ENCODE measurements at places on chromosomes 4 and X.

DNA sequence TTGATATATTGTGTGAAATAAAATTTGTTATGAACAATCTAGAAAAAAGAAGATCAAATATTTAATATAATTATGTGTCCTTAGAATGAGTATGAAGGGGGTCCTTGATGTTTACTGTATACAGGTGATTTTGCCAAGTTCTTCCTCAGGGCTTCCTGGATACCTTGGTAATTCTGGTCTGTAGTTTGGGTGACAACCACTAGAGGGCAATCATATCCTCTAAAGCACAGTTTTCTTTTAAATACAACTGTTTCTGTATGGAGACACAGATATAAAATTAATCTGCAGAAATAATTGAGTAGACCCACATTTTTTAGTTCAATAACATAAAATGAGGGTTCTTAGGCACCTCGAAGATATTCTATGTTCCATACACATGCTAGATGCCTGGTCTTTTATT lies 157.7 kb downstream of the SPANXN1 start:
- DNase-seq: peak; percentile 54

- DNase-seq: peak; percentile 1
Observed at GRCh38 chr4:101348995-101349800, 1.9 kb upstream of the PPP3CA start.

DNA sequence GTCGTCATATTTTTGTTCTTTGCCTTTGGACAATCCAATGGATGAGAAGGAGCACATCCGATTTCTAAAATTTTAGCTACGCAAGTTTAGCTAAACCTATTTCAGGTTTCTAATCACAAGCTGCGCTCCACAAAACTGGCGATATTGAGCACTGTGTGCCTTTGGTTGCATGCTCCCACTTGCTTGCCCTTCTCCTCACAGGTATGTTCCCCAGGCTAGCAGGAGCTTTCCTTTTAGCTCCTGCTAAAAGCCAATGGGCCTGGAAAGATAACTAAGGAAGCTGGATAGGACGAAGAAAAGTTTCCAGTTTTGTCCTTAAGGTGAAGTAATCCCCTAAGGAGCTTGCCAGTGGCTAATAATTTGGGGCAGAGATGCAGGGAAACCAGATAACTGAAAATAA lies 975.2 kb downstream of the FSTL5 start:
- DNase-seq: no peak

GRCh38 chrX:95703696-95704095 lies 980.9 kb upstream of the DIAPH2 start:
- DNase-seq: no peak

DNA sequence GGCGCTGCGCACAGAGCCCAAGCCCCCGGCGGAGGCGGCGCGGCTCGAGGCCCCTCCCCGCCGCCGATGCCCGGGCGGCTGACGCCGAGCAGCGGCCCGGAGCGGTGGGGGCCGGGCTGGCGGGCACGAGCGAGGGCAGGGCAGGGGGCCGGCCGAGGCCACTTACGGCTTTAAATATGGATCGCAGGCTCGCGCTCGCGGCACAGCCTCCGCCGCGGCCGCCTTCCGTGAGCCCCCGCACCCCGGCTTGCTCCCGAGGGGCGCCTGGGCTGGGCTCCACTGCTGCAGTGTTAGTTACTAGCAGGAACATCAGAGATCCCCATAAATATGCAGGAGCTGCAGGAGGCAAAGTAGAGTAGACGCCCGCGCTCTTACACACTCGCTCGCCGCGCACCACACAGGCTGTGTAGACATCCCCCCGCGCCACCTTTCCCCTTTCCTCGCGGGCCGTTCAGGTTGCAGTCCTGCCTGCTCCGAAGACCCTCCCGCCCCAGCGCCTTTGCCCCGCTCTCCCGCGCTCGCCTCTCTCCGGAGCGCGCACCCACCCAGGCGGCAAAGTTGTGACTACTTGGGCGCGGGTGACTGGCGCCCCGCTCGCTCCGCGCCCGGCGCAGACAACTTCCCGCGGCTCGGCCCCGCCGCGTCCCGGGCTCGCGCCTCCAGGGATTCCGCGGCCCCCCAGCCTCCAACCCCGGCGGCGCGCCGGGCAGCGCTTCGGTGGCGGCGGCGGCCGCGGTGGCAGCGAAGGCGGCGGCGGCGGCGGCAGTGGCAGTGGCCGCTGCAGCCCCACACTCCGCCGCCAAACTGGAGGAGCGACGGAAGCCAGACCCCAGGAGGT lies 152.0 kb upstream of the SLC4A4 start:
- DNase-seq: peak; percentile 41

DNA sequence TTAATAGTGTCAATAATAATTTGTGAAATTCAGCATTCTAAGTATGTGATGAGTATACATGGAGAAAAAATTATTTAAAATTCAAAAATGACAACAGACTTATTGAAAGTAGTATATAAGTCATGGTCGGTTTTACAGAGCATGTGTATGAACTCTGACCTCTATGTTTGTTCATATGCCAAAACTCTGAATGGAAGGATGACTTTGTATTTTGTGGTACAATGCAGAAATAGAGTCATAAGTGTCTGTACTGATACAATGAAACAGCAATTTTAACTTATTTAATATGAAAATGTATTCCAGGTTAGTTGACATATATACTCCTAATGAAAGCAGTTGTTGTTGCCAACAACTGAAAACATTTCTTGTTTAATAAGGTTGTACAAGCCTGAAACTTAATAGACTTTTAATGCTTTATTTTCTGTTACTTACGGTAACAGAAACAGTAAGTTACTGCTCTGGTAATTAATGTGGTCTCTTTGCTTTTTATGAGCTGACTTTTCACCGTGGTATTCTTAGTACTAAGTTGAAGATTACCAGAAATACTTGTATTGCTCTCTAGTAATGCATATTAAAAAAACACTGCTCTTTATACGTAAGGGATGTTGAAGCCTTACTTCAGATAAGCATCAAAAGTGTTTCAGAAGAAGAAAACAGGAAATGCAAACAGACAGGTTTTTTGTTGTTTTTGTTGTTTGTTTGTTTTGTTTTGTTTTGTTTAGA lies 1.9 kb downstream of the UBE2K start:
- no peak for DNase-seq
